Mesothelial cell of epicardium (in vitro differentiated cells): ENCODE measurements at places on chromosomes 11 and 22. TPM values are rescaled to one million over a fixed set of nuclear protein-coding genes. Genes with fewer than 3 reads are reported as not detected.

GRCh38 chr11:68497761-68498160 is 37.2 kb downstream of the PPP6R3 start:
- H3K4me1 ChIP-seq: peaks cover 27% of the 10 kb centered on the region
- H3K27ac ChIP-seq: peak overlapping the region; percentile 23
- no peak for DNase-seq
- H3K36me3 ChIP-seq: no peaks in the 10 kb centered on the region

- peak; percentile 1 for DNase-seq
- peaks cover 11% of the 10 kb centered on the region for H3K4me1 ChIP-seq
- no peaks in the 10 kb centered on the region for H3K36me3 ChIP-seq
- no peak overlapping the region for H3K4me3 ChIP-seq
Measured at GRCh38 chr11:120131941-120132644, 5.8 kb downstream of the TRIM29 start.

DNA sequence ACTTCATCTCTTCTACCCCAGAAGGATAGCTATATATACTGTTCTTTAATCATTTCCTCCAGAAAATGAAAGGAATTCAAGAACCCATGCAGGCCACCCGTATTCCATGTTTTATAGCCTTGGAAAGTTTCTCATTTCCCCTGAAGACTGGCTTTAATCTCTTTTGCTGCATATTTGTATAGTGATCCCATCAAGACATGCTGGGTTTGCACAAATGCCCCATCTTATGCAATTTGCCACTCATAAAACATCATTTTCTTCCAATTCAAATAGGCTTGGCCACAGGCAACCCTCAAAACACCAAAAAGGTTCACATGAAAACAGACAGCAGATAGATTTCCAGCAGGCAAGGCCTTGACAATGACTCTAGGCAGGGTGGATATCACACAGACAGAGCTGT is 28.3 kb upstream of the APOA1 start:
- no peak overlapping the region for H3K27ac ChIP-seq
- no peaks in the 10 kb centered on the region for H3K27me3 ChIP-seq
- H3K4me1 ChIP-seq: no peaks in the 10 kb centered on the region
- peaks cover 48% of the 10 kb centered on the region for H3K36me3 ChIP-seq

DNA sequence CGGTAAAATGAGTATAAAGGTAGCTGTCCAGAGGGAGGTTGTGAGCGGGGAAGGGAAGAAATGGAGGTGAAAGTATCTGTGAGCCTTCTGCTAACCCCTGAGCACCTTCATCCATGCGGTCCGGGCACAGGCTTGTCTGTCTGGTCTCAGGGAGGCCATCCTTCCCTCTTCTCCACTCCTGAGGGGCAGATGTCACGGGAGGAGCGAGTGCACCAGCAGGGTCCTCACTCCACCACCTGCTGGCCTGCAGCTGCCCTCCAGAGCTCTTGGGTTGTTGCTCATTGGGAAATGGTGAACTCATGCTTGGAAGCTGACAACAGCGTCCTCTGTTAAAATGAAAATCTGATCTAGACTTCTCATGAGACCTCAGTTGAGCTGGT is 33.8 kb upstream of the WNT11 start:
- no peak overlapping the region for H3K4me3 ChIP-seq
- no peaks in the 10 kb centered on the region for H3K36me3 ChIP-seq
- peaks cover 18% of the 10 kb centered on the region for H3K27me3 ChIP-seq
- peaks cover 19% of the 10 kb centered on the region for H3K4me1 ChIP-seq
- no peak overlapping the region for H3K27ac ChIP-seq
- DNase-seq: no peak

DNA sequence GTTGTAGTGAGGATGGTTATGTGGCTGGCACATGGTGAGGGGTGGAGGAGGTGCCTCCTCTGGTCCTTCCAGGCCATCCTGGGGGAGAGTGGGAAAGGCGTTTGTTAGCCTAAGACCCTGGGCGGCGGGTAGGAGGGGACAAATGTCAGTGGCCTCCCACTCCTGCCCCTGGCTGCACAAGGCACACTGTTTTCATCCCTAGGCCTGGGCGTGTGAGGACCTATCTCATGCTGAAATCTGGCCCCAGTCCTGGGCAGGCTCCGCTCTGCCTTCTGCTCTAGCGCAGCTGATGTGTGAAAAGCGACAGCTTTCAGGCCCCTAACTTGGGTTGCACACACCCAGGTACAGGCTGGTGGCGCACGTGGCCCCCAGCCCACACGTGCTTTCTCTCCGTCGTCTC is 32.1 kb downstream of the DAGLA start:
- H3K4me3 ChIP-seq: no peak overlapping the region
- H3K27ac ChIP-seq: no peak overlapping the region
- H3K27me3 ChIP-seq: no peaks in the 10 kb centered on the region
- no peaks in the 10 kb centered on the region for H3K4me1 ChIP-seq
- H3K36me3 ChIP-seq: no peaks in the 10 kb centered on the region

GRCh38 chr22:40533712-40534378 is 102.7 kb downstream of the MRTFA start:
- peaks cover 4% of the 10 kb centered on the region for H3K36me3 ChIP-seq
- peaks cover 55% of the 10 kb centered on the region for H3K4me1 ChIP-seq
- peak overlapping the region; percentile 69 for H3K4me3 ChIP-seq
- no peak for DNase-seq

- H3K4me3 ChIP-seq: no peak overlapping the region
- peaks cover 2% of the 10 kb centered on the region for H3K27me3 ChIP-seq
- no peak overlapping the region for H3K27ac ChIP-seq
- peaks cover 21% of the 10 kb centered on the region for H3K36me3 ChIP-seq
- H3K4me1 ChIP-seq: peaks cover 16% of the 10 kb centered on the region
- no peak for DNase-seq
Measured at GRCh38 chr11:34476849-34477248, 36.7 kb downstream of the ELF5 start.

- DNase-seq: peak; percentile 32
- H3K27ac ChIP-seq: peak overlapping the region; percentile 79
- H3K4me3 ChIP-seq: no peak overlapping the region
- peaks cover 1% of the 10 kb centered on the region for H3K27me3 ChIP-seq
- no peaks in the 10 kb centered on the region for H3K36me3 ChIP-seq
- H3K4me1 ChIP-seq: peaks cover 22% of the 10 kb centered on the region
Measured at GRCh38 chr11:8056810-8057463, 24.1 kb upstream of the TUB start.

DNA sequence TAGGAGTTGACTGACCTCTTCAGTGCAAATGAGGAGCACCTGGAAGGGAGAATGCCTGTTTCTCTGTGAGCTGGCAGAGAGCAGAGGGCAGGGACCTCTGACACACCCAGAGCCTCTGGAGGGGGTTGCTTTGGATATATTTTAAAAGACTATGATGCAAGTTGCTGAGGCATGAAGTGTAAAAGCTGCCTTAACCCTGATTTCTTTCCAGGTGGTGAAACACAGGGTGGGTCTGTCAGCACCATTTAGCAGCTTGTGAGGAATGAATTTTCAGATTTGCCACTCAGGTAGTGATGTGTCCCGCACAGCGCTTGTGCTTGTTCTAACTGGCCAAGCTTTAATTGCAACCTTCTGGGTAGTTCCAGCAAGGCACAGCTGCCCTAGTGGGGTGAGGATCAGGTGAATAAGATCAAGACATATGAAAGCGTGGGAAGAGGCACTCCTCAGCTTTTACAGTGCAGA is 90.2 kb downstream of the SWAP70 start:
- H3K27me3 ChIP-seq: no peaks in the 10 kb centered on the region
- DNase-seq: no peak
- peaks cover 20% of the 10 kb centered on the region for H3K4me1 ChIP-seq
- no peak overlapping the region for H3K4me3 ChIP-seq

Gene CNIH2
- total RNA-seq: 10.1 to 11.5 TPM (median 10.2 TPM) in 3 replicates

Gene CCDC15
- 2.8 to 3.1 TPM (median 2.9 TPM) in 3 replicates for total RNA-seq

Gene FOLR2
- total RNA-seq: not detected in 3 replicates
